Kidney (tissue), 22 donors: ENCODE measurements at places on chromosomes 4 and X.

- H3K27me3 ChIP-seq = no peaks in the 10 kb centered on the region
- no peaks in the 10 kb centered on the region for H3K4me1 ChIP-seq
- no peak overlapping the region for H3K4me3 ChIP-seq
- H3K36me3 ChIP-seq = no peaks in the 10 kb centered on the region
- no peak overlapping the region for H3K27ac ChIP-seq
These were observed 207.7 kb upstream of the PRPS2 start for GRCh38 chrX:12583543-12583942.

DNA sequence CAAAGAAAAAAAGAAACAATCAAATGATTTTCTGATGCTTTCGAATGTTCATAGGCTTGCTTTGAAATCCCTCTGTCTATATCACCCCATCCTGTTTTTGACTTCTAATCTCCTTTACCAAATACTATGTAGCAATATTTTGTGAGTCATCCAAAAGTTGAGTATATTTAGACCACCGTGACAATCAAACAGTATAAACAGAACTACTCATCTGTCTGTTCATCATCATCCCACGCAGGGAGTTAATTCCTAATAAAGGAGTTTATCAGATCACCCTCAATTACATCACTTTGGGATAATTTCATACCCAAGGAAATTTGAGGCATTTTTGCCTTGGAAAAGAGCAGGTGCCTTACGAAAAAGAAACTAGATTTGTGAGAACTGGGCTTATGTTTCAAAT lies 212.9 kb downstream of the CBR4 start:
- no peaks in the 10 kb centered on the region for H3K27me3 ChIP-seq
- peak overlapping the region; percentile 18 for H3K27ac ChIP-seq
- H3K4me3 ChIP-seq = no peak overlapping the region
- H3K36me3 ChIP-seq = no peaks in the 10 kb centered on the region
- H3K4me1 ChIP-seq = peaks cover 11% of the 10 kb centered on the region

DNA sequence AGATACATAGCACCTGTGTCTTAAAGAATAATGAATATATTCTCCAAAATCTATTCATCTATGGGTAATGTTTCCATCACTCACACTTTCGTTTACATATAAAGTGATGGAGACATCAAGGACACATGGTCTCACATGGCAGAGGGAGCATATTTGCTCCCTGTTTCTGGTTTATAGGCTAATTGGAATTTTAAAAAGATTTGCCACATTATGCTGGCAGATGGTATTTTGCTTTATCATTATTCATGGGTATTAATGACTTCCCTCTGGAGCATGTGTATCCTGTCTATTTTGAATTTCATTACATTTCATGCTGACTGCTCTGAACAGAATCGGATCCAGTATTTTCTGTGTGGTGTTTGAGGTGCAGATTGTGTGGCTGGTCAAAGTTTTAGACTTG lies 79.0 kb downstream of the PDGFRA start:
- H3K4me3 ChIP-seq = no peak overlapping the region
- no peaks in the 10 kb centered on the region for H3K4me1 ChIP-seq
- H3K27ac ChIP-seq = no peak overlapping the region

DNA sequence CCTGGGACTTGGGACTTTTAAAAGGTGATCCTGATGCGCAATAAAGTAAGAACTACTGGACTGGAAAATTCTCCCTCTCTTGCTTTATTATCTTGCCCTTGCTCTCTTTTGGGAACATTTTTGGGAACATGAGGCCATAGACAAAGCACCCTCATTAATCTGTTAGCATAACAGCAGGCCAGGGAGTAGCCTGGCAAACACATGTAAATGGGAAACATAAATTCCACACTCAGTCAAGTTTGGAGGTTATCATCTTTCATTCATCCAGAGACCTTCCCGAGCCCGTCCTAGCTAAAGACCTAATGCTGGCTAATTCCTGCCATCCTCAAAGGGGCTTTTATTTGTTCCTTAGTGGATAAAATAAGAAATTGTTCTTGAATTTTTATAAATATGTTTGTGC lies 162.8 kb upstream of the ARX start:
- no peaks in the 10 kb centered on the region for H3K36me3 ChIP-seq
- H3K4me1 ChIP-seq = no peaks in the 10 kb centered on the region
- H3K27ac ChIP-seq = no peak overlapping the region
- no peak overlapping the region for H3K4me3 ChIP-seq
- no peaks in the 10 kb centered on the region for H3K27me3 ChIP-seq
- no peak for DNase-seq

DNA sequence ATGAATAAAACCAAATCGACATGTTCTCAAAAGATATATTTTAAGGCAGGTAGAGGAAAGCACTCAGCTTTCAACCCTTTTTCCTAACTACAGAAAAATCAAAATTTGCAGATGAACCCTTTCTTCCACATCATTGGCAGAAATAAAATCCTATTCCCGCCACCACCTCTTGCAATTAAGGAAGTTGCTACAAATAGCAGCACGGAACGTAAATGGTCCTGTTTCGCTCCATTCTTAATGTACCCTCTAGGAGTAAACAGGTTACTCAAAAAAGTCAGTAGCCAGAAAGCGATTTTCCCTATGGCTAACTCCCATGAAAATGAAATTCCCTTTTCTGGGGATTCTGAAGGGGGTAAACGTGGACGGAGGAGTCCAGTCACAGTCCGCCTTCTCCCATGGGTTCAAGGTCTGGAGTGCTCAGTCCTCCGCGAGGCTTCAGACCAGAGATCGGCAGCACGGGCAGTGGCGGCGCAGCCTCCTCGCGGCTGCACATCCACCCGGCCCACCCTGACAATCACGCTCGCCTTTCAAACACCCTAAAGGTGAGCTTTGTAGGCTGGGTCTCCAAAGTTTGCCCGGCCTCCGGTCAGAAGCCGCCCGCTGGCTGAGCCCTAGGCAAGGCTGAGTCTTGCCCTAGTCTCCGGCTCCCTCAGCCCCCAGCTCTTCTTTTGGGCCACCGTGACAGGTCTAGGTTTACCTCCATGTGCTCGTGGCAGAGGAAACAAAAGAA lies 1.8 kb downstream of the ATP11C start:
- no peaks in the 10 kb centered on the region for H3K36me3 ChIP-seq
- H3K4me3 ChIP-seq = peak overlapping the region; percentile 58
- no peaks in the 10 kb centered on the region for H3K4me1 ChIP-seq
- H3K27me3 ChIP-seq = no peaks in the 10 kb centered on the region

DNA sequence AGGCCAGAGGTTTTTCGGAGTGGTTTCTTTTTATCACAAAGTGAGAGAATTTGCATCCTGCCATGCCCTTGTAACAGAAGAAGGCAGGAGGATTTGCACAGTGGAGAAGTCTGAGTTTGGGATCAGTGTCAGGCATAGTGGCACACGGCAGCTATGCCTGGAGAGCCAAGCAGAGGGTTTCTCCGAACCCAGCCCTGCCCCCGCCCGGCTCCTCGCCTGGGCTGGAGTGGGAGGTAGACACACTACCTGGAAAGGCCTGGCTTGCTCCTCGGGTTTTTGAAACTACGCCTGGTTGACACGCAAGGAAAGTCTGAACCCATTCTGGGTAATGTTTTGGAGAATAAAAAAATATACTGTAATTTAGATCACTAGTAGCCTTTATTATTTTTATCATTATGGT lies 1653.6 kb upstream of the TENM3 start:
- no peak overlapping the region for H3K4me3 ChIP-seq
- H3K27ac ChIP-seq = no peak overlapping the region

GRCh38 chrX:129522184-129523078 lies 859 bp downstream of the SMARCA1 start:
- H3K4me1 ChIP-seq = no peaks in the 10 kb centered on the region
- no peaks in the 10 kb centered on the region for H3K36me3 ChIP-seq
- H3K27ac ChIP-seq = peak overlapping the region; percentile 85
- H3K27me3 ChIP-seq = no peaks in the 10 kb centered on the region
- peak; percentile 75 for DNase-seq
- H3K4me3 ChIP-seq = peak overlapping the region; percentile 68

DNA sequence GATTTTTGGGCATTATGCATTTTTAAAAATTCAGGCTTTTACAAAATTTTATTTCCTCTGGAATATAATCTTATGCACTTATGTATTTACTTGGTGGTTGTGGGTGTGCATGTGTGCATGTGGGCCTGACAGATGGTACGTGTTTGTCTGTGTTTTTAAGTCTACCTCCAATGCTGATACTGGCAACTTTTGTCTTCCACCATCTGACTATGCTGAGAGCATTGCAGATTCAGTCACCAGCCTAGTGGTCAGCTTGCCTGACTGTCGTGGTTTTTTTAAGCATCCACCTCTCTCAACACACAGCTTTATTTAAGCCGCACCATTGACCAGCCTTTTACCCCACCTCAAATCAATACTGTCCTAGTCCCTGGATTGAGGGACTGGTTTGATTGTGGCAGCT lies 37.1 kb downstream of the FSTL5 start:
- no peaks in the 10 kb centered on the region for H3K4me1 ChIP-seq
- no peak overlapping the region for H3K27ac ChIP-seq
- no peak overlapping the region for H3K4me3 ChIP-seq
- no peak for DNase-seq

- H3K36me3 ChIP-seq = no peaks in the 10 kb centered on the region
- no peak overlapping the region for H3K4me3 ChIP-seq
- H3K27me3 ChIP-seq = no peaks in the 10 kb centered on the region
- no peaks in the 10 kb centered on the region for H3K4me1 ChIP-seq
- DNase-seq = no peak
These were observed 96.0 kb downstream of the ADGRL3 start for GRCh38 chr4:61296144-61296543.

DNA sequence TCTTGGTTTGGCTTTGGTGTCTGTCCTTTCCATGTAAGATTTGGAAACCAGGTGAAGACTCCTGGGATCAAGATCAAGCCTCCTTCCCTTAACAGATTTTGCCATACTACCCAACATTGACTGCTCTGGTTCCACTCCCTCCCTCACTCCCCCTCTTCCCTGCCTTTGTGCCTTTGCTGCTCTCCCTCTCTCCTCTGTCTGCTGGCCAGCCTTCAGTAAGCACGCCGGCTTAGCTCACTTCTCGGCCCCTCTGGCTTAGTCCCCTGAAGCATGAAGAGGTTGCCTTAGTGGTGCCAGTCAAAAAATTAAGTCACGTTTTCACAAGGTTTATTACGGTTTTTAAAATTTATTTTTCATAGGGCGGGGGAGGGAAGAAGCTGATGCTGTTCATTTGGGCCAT lies 6.0 kb downstream of the GRIA3 start:
- no peak overlapping the region for H3K27ac ChIP-seq
- H3K36me3 ChIP-seq = no peaks in the 10 kb centered on the region
- H3K4me3 ChIP-seq = no peak overlapping the region
- no peak for DNase-seq
